CD4-positive, alpha-beta T cell treated with Interleukin-4 for 4 hours (primary cell): ENCODE measurements at places on chromosomes 4 and X.

DNA sequence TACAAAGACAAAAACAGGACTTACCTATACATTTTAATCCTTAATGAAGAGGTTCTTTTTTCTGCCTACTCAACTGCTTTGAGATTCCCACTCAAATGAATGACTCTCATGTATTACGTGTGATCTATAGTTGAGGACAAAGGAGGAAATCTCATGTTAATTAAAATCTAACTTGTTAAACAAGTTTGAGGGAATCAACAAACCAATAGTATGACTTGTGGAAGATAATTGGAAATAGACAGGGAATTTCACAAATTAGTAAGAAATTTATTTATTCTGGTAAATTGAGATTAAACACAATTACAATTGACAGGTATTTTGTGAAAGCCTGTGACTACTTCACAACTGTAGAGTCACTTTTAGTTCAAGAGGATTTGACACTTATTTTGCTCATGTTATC, at the start of gene TMPRSS11D:
TMPRSS11D (minus strand) TSS at position 101 of the 400 bp plus-strand sequence; CDS start at position 32, 69 bp downstream.
- DNase-seq, result no peak

DNA sequence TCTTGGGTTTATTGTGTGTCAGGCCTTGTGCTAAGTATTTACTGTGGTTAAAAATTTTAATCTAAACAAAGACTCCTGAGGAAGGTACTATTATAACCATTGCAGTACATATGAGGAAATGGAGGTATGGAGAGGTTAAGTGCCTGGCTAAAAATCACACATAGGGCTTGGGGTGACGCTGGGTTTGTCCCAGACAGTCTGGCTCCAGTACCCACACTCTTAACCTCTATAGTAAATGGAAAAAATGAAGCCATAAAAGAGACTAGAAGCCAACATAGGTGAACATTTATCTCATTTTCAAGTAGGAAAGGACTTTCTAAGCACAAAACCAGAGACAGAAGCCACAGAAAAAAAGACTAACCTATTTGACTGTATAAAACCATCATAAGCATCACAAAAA, 1.9 kb downstream of the FOXP3 start:
- DNase-seq, result no peak

DNA sequence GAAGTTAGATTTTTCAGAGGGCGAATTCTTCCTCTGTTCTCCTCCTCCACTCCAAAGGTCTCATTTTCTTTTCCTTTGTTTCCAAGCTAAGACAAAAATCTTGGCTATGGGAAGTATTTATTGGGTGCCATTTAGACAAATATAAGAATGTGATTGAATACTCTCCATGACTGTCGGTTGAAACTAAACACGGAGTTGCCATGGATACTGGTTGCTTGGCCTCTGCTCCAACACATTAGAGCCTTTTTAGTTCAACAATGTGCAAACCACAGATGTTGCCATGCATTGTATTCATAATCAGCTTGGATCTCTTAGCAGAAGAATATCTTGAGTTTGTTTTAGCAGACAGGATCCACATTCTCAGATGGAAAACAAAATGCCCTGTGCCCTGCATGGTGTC, 366.5 kb upstream of the LCORL start:
- no peak for DNase-seq

DNA sequence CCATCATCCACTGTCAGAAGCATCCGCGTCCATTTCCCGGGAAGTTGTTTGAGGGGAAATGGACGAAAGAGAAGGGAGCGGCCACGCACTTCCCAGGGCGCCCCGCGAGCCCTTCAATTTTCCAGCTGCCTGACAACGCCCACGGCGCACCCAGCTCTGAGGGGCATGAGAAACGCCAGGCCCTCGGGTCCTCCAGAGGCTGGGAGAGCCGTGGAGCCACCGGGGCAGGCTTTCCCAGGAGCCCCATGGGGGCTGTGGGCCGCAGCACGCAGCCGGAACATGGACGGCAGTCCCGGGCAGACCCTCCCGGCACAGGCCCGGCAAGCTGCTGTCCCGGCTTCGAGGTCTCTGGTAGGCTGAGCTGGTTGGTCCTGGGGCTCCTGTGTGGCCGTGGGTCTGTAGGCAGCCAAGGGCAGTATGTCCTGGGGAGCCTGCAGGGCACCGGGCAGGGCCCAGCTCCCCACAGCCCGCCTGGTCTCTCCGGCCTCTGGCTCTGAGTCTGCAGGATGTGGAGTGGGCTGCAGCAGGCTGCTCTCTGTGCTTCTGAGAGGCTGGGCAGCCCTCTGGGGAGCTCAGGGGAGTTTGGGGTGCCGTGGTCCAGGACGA, 115.2 kb downstream of the FAM53A start:
- DNase-seq, result no peak

DNA sequence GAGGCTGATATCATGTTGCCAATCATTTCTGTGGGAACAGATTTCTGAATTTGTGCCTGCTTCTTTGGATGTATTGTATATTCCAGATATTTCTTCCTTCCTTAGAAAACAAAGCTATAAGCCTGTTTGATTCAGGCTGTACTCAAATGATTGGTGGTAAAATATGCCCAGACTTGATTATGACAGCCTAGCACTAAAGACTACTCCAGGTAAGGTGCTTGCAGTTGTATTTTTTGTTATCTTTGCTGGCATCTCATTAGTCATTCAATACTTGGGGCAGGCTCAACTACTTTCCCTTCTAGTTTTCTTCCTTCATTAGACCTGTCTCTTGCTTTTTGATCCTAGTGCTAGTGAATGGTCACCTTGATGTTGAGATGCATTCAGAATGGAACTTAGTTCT, 90.6 kb downstream of the ZNF518B start:
- no peak for DNase-seq

- DNase-seq, result no peak
These were observed 125.3 kb downstream of the TET2 start for GRCh38 chr4:105272002-105272401.

DNA sequence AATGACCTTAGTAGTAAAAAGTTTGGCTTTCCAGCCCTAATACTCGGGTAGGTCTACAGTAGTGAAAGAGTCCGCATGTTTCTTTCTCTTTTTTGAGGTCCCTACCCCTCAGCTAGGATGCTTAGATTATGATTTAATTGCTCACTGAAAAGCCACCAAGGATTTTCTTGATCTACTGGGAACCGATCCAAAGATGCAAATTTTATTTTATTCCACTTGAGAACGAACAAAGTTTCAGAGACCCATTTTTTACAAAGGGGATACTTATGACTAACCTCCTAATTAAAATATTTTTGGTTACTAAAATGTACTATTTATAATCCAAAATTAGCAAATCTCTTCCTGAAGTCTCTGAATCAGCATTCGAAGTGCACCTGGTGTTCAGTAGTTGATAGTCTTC, 14.3 kb upstream of the PDHA2 start:
- no peak for DNase-seq

GRCh38 chrX:108735679-108736508, 469 bp downstream of the IRS4 start:
- DNase-seq, result no peak

DNA sequence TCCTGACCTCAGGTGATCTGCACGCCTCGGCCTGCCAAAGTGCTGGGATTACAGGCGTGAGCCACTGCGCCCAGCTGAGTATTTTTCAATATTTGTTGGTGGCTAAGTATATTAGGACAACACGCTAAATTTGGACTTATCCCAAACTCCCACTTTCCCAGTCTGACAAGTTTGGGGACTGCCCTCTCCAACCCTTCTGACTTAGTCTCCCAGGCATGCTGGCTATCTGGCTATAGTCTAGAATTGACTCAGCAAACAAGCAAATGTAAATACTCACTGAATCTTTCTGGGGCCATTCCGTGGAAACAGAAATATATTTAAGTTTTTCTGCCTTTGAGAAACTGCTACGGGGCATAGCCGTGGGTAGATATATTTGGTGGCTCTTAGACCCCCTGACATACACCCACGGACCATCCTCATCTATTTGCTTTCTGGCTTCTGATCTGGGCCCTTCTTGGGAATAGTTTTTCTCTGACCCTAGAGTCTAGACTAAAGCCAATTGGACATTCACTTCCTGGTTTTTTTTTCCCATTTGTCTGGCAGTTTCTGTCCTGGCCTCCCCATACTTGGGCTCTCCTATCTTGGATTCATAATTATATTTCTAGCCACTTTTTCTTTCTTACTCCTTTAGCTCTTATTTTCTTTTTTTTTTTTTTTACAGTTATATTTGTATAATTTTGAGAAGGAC, 11.3 kb upstream of the DOCK11 start:
- no peak for DNase-seq

- DNase-seq, result no peak
These were observed 78.2 kb downstream of the FAM47A start for GRCh38 chrX:34053931-34054330.

DNA sequence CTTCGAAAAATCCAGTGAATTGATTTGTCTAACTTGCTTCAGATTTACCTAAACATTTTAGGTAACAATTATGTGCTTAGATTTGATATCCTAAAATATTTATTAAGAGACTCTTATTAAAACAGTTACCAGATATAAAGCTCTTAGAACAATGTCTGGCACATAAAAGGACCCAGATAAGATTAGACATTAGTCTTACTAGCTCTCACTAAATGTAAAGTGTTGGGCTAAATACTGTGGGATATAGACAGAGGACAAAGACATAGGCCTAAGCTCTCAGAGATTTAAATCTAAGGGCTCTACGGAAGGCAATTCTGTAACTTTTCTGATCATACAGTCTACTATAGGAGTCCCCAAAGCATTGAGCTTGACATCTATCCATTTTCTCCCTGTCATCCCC, 94.4 kb upstream of the TRPC3 start:
- no peak for DNase-seq

GRCh38 chr4:180766944-180767729, 1476.1 kb upstream of the TENM3 start:
- no peak for DNase-seq

DNA sequence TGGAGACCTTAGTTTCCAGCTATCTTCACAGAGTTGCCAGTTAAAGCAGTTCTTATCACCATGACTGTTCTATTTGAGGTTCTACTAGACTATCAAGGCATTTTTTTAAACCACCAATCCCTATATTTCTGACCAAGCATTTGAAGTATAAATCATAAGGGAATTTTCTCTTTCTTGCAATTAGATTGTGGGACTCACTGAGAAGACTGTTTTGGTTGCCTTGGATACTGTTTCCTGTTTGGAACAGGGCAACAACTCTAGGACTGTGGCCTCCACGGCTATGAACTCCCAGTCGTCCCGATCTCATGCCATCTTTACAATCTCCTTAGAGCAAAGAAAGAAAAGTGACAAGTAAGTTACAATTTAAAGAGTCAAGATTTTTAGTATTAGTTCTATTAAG, 11.8 kb downstream of the KIF4A start:
- DNase-seq, result no peak

- DNase-seq, result no peak
These were observed 482.4 kb downstream of the SPRY1 start for GRCh38 chr4:123878976-123879375.

GRCh38 chr4:106336618-106337017, 20.3 kb downstream of the AIMP1 start:
- no peak for DNase-seq

DNA sequence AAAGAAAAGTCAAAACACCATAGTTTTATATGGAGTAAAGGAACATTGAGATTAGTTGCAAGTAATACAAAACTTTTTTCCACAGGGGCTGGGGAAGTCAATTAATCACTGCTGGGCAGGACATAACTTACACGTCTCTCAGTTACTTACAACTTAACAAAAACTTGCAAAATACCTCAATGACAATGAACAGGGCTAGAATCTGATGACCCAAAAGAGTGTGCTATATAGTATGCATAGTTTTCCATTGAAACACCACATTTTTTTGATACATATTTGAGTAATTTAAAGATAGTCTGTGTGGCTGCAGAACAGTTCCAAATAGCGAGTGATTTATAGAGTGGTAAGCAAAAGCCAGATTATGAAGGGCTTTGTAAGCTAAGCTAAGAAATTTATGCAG, 172.3 kb upstream of the TRPC5 start:
- DNase-seq, result no peak

DNA sequence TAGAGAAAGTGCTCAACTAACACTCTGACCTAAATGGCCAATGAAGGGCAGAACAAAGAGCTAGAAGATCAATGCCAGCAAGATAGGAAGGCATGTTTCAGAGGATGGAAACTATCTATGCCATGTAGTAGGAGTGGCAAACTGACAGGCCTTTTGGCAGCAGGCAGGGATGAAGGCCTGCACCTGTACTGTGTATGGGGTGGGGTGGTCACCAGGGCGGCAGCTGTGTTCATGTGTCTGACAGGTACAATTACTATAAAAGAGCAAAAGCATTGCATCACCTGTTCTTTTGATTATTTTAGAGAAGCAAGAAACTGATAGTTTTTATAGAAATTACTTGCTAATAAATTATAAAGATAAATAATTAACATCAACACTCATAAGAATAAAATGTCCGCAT, 239.1 kb downstream of the CAMK2D start:
- DNase-seq, result no peak

DNA sequence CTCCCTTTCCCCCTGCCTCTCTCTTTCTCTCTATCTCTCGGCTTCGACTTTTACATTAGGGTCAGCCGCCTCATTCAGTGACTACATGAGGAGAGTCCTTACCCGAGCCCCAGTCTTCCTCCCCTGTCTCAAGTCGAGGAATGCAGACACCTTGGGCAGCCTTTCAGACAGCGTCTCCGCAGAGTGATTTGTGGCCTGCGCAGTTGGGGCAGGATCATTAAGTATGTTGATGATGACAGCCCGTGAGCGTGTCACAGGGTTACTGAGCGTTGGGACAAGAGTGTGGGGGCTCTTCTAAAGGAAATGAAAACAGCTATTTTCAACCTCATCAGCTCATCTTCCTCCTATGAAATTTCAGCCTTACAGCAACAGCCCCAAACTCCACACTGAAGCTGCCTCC, 312.1 kb upstream of the GATB start:
- DNase-seq, result no peak

DNA sequence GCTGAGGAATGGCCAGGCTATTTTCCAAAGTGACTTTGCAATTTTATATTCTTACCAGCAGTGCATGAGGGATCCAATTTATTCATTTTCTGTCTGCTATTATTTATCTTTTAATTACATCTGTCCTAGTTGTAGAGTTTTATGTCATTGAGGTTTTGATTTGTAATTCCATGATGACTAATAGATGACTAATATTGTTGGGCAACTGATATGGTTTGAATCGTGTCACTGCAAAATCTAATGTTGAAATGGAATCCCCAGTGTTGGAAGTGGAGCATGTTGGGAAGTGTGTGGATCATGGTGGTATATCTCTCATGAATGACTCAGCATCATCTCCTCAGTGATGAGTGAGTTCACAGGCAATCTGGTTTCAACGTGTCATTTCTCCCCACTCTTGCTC, 201.5 kb downstream of the TBX22 start:
- no peak for DNase-seq
